ENCODE measurements at places on chromosomes 7 and 10.

DNA sequence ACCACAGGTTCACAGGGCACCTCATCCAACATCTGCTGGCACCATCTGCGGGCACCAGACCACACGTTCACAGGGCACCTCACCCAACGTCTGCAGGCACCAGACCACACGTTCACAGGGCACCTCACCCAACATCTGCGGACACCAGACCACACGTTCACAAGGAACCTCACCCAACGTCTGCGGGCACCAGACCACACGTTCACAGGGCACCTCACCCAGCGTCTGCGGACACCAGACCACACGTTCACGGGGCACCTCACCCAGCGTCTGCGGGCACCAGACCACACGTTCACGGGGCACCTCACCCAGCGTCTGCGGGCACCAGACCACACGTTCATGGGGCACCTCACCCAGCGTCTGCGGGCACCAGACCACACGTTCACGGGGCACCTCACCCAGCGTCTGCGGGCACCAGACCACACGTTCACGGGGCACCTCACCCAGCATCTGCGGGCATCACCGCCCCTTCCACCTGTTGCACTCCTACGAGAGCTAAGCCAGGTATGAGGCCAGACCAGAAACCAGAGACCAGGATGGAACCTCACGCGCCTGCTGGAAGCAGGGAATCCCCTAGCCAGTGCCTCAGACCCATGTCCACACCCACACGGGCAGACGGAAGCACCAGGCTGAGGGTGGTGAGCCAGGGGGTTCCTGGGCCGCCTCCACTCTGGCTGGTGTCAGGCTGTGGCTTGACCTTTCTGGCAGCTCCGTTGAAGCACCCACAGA lies 182.8 kb downstream of the MAD1L1 start:
- no peak for DNase-seq

DNA sequence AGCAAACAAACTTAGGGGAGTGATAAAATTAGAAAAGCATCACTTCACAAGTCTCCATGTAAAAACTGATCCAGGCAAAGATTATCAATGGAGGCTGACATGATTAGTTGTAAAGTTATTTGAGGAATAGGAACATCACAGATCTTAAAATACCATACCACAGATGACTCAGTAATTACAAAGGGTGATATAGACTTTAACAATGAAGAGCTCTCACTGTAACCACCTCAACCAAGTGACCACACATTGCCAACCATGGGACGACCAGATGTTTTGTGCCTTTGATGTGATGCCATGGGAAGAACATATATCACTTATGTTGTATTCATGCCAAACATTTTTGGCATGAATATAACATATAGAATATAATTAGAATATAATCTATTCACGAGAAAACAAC lies 11.7 kb downstream of the AASS start:
- DNase-seq: no peak

DNA sequence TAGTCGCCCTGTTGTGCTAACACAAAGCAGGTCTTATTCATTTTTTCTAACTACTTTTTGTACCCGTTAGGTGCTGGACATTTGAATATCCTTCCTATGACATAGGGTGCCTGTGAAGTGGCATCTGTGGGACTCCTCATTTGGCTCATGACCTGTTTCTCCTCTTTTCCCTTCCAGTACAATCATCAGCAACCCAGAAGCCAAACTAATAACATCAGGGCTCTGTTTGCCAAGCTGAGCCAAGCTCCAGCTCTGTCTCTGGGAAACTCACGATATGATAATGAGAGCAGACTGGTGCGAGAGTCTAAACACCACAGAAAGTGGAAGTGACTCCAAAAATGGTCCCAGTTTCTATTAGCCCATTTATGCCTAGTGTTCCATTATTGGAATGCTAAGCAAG lies 92.0 kb downstream of the SVIL start:
- no peak for DNase-seq

DNA sequence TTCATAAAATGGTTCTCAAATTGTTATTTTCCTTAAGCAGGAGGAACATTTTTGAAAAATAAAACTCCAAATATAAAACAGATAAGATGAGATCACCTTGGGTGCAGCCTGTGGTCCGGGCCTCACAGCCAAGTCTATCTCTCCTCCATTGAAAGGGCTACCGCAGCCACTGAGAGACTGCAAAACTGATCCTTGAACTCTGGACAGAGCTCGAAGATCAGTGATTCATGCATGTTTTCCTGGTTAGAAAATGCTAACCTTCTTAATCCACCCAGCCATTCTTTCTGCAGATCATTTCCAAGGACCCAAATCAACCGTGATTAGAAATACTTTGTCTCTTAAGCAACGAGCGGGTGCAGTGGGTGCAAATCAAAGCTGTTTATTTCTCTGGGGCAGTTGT lies 378.8 kb downstream of the PLXDC2 start:
- DNase-seq: no peak

GRCh38 chr7:96527133-96527827 lies 182.4 kb downstream of the SEM1 start:
- DNase-seq: no peak

- DNase-seq: no peak
These were observed 17.9 kb upstream of the EIF3B start for GRCh38 chr7:2336626-2337299.
